ENCODE measurements at places on chromosomes 11 and 22.

DNA sequence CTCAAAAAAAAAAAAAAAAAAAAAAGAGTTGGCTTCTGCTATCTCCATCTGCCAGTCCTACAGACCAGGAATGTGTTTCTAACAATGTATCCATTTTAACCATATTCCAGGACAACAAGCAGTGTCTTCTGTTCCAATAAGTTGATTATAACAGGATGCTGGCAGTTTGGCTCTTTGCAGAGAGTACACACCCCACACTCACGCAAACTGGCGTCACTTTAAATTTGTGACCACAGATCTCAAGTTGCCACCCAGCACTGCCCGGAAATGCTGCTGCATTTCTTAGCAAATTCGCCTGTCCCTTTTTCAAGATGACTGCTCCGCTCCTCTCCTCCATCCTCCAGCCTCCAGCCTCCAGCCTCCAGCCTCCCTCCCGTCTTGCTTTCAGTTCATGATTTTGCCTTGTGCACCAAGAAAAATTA, 44.3 kb downstream of the SCGB1A1 start:
- DNase-seq, result peak; percentile 51

GRCh38 chr11:68615657-68616056, 68.7 kb upstream of the GAL start:
- no peak for DNase-seq

DNA sequence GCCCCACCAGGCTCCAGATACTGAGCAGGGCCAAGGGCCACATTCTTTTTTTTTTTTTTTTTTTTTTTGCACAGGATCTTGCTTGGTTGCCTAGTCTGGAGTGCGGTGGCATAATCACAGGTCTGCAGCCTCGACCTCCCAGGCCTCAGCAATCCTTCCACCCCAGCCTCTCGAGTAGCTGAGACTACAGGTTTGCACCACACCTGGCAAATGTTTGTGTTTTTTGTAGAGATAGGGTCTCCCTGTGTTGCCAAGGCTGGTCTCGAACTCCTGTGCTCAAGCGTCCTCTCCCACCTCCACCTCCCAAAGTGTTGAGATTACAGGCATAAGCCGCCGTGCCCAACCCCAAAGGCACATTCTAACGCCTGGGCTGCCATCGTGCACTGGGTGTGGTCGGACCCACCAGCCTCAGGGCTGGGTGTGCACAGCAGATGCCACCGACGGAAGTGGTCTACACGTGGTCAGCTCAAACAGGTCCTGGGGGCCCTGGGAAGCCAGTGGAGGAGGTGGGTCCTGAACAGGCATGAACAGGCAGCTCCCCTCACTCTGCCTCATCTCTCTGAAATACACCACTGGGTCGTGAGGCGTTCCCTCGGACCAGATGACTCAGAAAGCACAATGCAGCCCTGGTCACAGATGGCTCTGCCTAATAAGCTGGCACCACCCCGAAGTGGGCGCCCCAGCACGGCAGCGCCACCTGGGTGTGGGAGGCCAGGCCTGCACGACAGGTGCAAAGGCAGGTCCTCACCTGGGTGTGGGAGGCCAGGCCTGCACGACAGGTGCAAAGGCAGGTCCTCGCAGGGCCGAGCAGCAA, 5.1 kb upstream of the B4GALNT4 start:
- DNase-seq, result peak; percentile 84

- DNase-seq, result no peak
These were observed 8.2 kb upstream of the PIWIL4 start for GRCh38 chr11:94558932-94559331.

DNA sequence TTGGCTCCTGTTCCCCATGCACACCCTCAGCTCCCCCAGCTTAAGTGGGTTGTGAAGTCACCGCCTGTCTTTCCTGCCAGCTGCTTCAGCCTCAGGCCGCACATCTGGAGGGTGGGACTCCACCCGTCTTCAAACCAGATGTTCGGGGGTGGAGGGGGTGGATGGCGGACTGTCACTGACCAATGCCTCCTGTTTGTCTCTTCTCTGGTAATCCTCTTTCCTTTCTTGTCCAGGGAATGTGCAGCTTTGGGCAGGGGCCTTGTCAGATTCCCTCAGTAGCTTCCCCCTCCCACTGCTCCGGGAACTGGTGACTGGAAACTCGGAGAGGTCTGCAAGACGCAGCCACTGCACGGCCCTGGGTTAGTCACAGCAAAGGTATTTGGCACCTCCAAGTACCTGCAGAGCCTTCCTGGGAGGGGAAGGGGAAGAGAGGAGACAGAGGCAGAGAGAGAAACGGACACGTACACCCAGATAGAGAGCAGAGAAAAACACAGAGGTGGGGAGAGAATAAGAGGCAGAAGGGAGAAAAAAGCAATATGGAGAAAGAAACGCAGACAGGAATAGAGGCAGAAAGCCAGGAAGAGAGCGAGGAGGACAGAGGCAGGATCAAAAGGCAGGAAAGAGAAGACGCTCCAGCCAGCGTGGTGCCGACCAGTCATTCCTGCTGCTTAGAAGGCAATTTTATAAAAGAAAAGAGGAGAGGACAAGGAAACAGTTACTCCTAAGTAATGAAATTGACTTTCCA, 56.1 kb upstream of the TIMP3 start:
- peak; percentile 72 for DNase-seq

DNA sequence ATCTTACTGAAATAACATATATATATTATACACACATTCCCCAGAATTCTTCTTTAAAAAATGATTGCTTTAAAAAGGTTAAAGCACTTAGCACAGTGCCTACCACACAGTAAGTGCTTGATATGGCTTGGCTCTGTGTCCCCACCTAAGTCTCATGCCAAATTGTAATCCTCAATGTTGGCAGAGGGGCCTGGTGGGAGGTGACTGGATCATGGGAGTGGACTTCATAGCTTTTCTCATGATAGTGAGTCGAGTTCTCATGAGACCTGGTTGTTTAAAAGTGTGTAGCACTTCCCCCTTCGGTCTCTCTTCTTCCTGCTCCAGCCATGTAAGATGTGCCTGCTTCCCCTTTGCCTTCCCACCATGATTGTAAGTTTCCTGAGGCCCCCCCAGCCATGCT, 6.2 kb downstream of the CRYAB start:
- DNase-seq, result no peak

GRCh38 chr11:255176-255575, 18.4 kb downstream of the PSMD13 start:
- DNase-seq, result peak; percentile 28

- no peak for DNase-seq
These were observed 2.4 kb upstream of the LGALS1 start for GRCh38 chr22:37672920-37673455.

GRCh38 chr11:121657146-121657545, 204.4 kb upstream of the SORL1-AS1 start:
- peak; percentile 23 for DNase-seq

GRCh38 chr22:32531931-32532819, 57.6 kb downstream of the FBXO7 start:
- peak; percentile 99 for DNase-seq

GRCh38 chr11:84524422-84525051, 1102.6 kb downstream of the DLG2 start:
- peak; percentile 67 for DNase-seq

DNA sequence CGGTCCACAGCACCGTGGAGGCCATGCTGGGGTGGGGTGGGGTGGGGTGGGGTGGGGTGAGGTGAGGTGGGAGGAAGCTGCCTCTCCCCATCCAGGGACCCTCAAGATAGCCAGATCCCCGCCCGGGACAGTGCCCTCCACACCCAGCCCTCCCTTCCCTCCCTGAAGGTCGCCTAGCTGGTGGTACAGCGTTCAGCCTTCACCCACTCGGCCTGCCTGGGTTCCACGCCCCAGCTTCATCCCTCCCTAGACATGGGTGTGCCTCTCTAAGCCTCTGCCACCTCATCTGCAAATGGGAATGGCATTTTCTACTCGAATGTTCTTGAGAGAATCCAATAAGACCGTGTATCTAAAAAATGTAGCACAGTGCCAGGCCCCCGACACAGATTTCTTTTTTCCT, 17.8 kb downstream of the KCTD17 start:
- peak; percentile 26 for DNase-seq

DNA sequence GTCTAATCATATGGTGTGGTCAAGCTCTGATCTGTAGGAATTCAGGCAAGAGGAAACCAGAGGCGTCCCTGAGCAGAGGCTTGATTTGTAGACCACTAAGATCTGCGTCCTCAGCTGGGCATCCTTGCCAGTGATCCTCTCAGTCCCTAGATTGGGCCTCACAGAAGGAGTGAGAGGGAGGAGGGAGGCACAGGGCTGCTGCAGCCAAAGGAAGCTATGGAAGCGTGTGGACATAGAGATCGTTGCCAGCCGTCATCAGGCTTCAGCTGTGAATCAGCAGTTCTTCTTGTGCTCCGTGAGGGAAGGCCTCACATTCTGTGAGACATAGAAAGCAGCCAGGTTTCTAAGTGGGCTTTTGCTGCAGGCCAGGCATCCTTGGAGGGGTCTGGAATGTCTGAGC, 254.6 kb upstream of the KIRREL3 start:
- peak; percentile 9 for DNase-seq

- no peak for DNase-seq
These were observed 9.2 kb downstream of the OR51F2 start for GRCh38 chr11:4830346-4830745.

DNA sequence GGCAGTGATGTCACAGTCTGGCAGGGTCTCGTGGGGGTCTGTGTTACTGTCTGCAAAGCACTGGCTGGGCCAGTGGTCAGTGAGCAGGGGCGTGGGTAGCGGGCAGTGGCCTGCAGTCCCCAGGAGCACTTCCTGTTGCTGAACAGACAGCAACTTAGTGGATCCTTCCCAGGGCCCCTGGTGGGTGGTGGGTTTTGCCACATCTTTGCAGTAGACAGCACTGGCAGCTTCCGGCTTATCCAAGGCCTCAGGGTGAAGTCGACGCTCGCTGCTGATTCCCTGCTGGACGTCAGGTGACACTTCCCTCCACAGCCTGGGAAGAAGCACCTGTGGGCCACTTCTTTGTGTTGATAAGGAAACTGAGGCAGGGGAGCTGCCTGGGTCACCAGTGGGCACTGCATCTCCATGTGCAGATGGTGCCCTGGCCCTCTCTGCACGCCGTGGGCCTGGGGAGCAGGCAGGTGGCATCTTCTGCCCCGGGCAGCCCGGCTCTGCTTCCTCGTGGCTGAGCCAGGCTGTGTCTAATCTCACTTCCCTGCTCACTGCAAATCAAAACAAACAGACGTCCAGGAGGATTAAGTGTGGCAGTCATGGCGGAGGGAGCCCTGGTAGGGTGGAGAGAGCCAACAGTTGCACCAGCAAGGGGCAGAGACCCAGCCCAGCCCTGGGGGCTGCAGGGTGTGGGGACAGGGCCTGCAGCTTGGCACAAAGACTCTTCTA, 79.8 kb downstream of the KCNQ1 start:
- no peak for DNase-seq

DNA sequence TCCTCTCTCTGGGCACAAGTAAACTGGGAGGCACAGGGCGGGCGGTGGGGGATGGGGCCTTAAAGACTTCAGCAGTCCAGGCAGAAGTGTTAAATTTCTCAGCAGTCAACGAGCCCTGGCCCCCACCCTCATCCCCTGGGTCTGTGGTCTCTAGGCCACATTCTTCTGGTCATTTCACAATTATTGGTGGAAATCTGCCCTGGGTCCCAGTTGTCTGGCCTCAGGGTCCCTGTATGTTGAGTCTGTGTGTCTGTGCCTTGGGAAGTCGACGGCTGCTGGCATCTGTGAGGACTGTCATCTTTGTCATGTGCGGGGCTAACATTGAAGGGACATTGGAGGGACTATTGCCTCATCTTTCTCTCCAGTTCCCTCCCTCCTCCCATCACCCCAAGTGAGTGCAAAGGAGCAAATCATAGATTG, 1.7 kb downstream of the TSPAN18 start:
- DNase-seq, result no peak

DNA sequence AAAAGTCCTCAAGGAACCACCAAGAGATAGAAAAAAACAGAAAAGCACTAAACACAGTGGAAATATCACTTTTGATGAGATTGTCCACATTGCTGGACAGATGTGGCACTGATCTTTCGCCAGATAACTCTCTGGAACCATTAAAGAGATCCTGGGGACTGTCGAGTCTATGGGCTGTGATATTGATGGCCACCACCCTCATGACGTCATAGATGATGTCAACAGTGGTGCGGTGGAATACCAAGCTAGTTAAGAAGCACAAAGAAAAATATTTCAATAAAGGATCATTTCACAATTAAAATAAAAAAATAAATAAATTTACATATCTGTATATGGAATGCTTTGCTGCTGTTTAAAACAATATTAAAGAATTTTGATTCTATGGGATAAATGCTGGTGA, 45.5 kb downstream of the ARL14EP start:
- no peak for DNase-seq

- no peak for DNase-seq
These were observed 88.2 kb downstream of the SIK3 start for GRCh38 chr11:117009905-117010605.

DNA sequence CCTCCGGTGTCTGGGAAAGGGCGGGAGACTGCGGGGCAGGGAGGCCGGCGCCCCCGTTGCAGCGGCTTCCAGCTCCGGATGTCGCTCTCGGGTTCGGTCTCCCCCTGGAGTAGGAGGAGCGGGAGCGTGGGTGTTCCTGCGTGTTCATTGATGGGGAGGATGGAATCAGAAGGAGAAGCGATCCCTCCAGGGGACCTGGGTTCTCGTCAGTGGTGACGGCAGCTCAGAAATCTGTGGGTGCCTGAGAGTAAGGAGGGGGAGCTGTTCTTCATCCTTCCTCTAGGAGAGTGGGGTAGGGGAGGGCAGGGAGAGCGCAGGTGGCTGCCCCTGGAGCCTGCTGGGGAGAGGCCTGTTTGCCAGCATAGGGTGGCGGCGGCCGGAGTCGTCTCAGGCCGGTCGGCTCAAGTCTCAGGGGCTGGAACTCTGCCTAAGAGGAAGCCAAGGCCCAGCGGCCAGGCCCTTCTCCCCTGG, 1.1 kb downstream of the UBASH3B start:
- peak; percentile 49 for DNase-seq

DNA sequence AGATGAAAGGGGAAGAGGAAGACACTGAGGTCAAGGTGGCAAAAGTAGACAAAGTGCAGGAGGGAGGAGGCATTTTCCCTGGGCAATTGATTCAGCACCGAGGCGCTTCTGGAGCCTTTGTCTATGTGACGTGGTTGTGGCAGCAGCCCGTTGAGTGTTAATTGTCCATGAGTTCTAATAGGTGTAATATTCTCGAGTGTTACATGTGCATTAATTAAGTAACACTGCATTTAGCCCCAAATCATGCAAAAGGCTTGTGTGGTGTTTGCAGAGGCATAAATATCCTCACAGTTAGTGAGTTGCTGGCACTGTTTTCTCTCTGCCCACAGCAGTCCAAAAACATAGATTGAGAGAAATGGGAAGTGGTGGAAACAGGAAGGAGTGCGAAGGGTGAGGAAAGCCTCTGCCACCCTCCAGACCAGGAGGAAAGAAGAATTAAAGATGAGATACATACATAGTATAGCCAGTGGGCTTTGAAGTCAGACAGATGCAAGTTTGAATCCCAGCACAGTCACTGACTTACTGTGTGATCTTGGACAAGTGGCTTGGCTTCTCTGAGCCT, 361.2 kb downstream of the MN1 start:
- no peak for DNase-seq

GRCh38 chr22:50530580-50530876, 716 bp upstream of the TYMP start:
- peak; percentile 48 for DNase-seq
